Activated T-cell treated with anti-CD3 and anti-CD28 coated beads for 1 hour (primary cell): ENCODE measurements at places on chromosomes 3 and 15.

DNA sequence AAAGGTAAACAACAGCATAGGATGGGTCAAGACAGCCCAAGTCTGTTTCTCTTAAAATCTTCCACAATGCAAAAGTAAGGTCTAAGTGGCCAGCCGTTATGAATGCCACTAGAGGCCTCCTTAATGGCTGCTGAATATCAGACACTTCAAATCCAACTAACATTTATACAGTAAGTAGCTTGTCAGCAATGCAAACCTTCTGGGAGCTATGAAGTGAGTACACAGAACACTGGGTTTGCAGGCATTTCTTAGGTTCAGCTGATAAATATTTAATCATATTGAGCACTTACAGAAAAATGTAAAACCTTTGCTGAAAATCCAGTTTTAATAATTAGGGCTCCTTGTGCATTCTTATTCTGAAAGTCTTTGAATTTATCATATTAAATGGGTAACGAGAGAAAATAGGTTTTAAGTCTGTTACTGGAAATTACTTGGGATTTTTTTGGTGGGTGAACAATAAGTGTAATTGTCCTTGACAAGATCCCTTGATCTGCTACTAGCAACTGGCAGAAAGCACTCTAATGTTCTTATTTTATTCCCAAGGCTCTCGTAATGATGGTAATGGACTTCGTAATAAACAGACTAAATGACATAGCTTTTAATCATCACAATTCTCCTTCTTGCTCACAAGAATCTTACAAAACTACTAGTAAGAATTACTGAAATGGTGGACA is 141.7 kb upstream of the GPR149 start:
- no peak for DNase-seq

DNA sequence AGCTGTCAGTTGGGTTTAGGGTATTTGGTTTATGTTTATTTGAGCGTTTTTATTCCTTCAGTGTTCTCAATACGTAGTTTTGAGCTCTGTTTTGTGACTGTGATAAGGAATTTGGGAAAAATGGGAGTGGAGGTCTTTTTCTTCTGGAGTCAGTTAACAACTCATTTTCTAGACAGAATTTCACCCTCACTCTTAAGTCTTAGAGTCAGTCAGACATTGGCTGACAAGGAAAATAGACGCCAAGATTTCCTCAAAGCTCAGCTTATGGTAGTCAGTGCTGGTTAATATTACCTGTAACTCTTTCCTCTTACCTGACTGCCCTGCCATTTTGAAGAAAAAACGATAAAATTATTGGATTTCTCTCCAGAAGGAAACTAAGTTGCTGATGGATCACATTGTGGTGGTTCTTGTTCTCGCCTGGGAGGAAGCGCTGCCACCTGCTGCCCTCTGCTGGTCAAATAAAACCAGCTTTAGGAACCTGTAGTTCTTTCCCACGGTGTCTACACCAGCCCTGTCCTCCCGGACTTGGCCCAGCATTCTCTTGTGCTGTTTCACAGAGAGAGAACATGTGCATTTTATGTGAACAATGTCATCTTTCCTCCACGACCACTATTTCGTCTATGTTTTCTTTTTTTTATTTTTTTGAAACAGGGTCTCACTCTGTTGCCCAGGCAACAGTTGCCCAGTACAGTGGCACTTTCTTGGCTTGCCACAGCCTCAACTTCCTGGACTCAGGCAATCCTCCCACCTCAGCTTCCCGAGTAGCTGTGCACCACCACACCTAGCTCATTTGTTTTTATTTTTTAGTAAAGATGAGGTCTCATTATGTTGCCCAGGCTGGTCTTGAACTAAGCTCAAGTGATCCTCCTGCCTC is 41.4 kb upstream of the UMPS start:
- DNase-seq: peak; percentile 62

GRCh38 chr3:2510591-2511145 is 412.0 kb downstream of the CNTN4 start:
- DNase-seq: no peak

DNA sequence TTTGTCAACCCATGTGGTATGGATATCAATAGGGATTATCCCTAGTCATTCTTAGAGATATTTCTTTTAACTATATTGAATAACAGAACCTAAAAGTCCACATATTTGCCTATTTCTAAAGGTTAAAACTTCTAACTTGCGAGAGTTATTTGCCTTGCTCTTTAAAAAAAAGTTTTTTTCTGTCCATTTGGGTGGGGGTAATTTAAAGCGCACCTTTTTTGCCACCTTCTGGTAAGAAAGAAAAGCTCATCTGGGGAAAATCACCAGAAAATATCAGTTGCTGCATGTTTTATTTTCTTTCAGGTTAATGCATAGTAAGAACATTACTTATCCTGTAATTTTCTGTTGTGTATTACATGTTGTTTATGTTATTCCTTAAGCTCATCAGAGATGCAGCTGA is 242.0 kb upstream of the GOLGA6L4 start:
- DNase-seq: no peak

GRCh38 chr3:124890573-124891190 is 3.5 kb upstream of the ITGB5 start:
- DNase-seq: no peak

- peak; percentile 34 for DNase-seq
Measured at GRCh38 chr3:13896473-13897154, 16.7 kb upstream of the WNT7A start.

DNA sequence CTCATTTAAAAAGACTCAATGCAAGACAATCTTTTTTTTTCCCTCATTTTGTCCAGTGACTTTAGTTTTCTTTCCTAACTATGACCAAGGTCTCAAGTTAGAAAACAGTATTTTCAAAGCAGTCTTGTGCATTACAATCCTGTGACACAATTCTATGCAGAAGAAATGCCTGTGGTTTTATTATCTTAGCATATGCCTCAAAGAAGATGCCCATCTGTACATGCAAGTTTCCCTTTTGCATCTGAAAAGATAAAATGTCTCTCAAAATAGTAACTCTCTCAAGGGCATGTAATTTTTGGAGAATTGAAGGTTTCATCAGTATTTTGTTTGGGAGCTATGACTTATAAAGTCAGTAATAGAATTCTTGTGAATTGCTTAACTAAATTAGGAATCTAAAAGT is 292.0 kb upstream of the SUCLG2 start:
- no peak for DNase-seq

DNA sequence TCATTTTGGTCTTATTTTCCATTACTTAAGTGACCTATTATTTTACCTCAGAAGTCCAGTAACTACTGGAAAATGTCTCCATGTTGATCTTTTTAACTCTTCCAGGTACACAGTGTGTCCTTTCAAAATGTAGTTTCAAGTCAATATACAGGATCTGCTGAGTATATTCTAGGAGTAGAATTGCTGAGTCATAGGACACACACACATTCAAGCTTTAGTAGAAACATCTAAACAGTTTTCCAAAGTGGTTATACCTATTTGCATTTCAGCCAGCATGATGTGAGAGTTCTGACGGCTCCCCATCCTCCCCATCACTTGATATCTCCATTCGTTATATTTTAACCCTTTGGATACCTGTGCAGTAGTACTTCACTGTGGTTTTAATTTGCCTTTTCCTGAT is 271.9 kb downstream of the MCTP2 start:
- no peak for DNase-seq

- no peak for DNase-seq
Measured at GRCh38 chr3:61780016-61780415, 218.6 kb downstream of the PTPRG start.

DNA sequence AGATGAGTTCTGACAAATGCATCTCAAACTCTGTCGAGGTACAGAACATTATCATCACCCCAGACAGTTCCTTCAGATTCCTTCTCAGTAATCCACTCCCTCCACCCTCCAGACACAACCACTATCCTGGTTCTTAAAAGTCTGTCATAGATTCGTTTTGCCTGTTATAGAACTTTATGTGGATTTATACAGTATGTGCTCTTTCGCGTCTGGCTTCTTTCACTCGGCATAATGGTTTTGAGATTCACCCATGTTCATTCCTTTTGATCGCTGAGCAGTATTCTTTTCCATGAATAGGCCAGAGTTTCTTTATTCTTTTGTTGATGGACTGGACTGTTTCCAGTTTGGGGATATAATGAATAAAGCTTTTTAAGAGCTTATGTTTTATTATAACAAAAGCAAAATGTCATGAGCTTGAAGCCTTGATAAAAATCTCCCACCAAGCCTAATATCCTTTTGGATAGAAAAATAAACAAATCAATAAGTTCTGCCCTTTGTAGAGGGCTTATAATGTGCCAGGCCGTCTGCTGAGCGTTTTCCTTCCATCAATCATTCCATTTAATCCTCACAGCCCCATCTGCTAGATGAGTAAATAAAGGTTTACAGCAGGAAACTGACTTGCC is 21.3 kb upstream of the RFTN1 start:
- no peak for DNase-seq

DNA sequence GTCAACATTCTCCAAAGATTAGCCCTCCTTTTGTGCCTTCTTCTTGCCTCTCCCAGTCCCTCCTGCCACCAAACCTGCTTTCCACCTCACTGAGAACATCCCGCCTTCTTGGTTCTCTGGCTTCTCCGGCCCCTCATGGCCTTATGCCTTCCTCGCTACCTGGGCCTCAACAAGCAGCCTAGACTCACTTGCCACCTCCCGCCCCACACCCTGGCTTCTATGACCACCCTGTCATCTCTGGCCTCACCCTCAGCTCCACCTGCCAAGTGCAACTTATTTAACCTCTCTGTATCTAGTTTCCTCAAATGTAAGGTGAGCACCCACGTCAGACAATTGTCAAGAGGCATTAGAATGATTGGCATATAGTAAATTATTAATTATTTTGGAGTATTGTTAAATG is 68.8 kb upstream of the MEX3B start:
- no peak for DNase-seq

DNA sequence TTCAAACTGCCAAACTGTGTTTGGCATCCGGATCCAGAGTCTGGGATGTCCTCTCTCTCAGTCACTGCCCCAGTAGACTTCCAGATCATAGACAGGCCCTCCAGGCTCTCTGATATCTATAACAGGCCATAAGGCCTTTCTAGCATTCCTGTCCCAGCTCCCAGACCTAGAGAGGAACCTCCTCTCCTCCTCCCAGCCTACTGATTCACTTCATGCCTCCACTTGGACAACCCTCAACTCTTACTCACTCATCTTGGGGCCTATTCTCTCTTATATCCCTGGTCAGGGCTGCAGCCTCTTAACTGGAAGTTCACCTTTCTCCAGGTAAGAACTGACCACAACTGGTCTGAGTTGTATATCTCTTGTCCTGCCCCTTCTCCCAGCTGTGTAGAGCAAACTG is 253.7 kb upstream of the TRIM42 start:
- DNase-seq: no peak

DNA sequence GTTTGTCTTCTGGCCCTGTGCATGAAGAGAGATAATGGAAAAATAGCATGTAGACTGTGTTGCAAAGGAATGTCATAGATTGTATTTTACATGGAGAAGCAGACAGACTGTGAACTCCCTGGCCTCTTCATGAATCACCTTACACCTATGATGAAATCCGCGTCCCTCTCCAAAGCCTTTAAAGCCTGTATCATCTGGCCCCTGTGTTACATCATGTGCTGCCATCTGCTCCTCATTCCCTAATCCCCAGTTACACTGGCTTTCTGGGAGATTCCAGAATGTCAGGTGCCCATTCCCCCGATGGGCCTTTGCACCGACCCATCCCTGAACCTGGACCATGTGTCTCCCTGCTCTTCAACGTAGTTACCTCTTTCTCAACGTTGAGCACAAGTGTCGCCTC is 190.8 kb downstream of the ADAMTSL3 start:
- no peak for DNase-seq

- DNase-seq: no peak
Measured at GRCh38 chr3:123980539-123980938, 11.4 kb downstream of the ROPN1 start.

- DNase-seq: no peak
Measured at GRCh38 chr3:121295979-121296378, 249.8 kb downstream of the POLQ start.

GRCh38 chr3:10508619-10509260 is 3.4 kb upstream of the ATP2B2 start:
- DNase-seq: no peak

GRCh38 chr15:63353261-63353660 is 28.4 kb downstream of the CA12 start:
- no peak for DNase-seq

GRCh38 chr15:73684581-73685455 is 635 bp downstream of the CD276 start:
- no peak for DNase-seq

GRCh38 chr15:63532307-63532744 is 27.9 kb downstream of the USP3 start:
- DNase-seq: no peak

DNA sequence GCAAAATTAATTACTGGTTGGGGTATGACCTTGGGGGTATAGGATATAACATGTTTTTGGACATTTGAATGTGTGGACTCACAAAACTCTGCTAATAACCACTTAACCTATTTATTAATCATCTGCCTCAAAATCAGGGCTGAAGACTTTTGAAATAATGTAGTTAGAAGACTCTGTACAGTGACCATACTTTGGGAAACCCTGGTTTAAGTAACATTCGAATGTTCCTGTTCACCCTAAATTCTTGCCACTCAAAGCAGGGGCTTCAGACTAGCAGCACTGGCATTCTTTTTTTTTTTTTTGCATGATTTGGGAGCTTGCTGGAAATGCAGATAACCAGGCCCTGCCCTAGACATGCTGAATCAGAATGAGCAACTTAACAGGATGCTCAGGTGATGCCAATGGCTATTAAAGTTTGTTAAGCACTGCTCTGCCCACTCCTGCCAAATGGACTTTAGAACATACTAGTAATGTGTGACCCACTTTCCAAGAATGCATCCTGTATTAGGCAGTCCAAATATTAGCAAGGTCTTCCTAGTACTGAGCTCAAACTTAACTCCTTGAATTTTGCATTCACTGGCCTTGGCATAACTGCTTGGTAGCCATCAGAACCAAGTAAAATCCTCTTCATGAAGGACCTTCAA is 12.7 kb upstream of the ST3GAL6 start:
- DNase-seq: no peak

DNA sequence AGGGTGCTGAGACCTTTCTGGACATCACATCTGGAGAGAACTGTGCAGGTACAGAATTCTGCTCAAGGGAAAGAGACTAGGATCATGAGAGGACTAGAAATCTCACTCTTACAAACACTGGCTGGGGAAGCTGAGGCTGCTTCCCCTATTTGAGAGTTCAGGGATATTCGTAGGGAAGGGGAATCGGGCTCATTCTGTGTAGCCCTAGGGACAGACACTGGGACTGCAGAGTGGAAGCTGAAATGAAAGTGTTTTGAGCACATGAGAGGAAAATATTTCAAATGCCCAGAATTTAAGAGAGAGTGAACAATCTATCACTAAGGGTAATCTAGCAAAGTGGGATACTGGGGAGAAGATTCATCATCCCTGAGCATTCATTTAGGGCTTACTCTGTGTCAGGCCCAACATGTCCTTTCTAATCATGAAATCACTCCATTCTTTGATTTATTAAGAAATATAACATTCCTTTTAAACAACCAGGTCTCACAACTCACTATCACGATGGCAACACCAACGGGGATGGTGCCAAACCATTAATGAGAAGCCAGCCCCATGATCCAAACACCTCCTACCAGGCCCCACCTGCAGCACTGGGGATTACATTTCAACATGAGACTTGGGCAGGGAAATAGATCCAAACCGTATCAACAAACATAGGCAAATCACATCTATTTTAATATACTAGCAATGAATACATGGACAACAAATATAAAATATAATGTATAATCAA is 63.0 kb downstream of the CPN2 start:
- DNase-seq: no peak

- no peak for DNase-seq
Measured at GRCh38 chr3:182937293-182938051, 42.9 kb downstream of the DCUN1D1 start.

- DNase-seq: no peak
Measured at GRCh38 chr3:122975924-122976293, 51.7 kb downstream of the SEMA5B start.

- no peak for DNase-seq
Measured at GRCh38 chr15:82393671-82394070, 35.9 kb upstream of the GOLGA6L9 start.
